ENCODE measurements at places on chromosomes 2 and 18.

DNA sequence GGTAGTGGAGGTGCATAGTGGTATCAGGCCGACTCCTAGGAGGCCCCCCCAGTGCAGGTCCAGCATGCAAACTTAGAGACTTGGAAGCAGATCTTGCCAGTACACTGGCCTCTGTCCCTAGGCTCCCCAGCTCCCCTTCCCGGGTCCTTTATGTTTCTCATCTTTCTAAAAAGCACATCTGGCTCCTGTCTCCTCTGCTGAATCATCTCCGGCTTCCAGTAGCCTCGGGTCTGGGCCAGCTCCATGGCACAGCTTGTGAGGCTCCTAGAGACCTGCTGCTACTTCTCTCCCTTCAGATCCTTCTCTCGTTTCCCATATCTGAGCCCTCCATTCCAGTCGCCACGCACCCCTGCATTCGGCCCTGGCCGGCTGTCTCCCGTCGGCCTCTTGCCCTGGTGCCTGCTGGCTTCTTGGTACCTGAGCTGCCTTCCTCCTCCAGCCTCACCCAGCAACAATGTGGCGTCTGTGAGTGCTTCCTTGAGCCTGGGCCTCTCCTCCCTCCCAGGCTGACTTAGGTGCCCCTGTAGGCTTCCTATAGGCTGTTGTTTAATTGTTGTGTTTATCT, 6.6 kb downstream of the TRAF3IP1 start:
- no peak for DNase-seq

GRCh38 chr18:76495435-76496193, 572 bp upstream of the ZNF516 start:
- no peak for DNase-seq

- DNase-seq: peak; percentile 98
Observed at GRCh38 chr2:74198461-74199274, at the start of gene MTHFD2. Gene MTHFD2, plus strand, starts transcription at chr2:74198615. Its CDS starts 27 bp downstream, at chr2:74198642.

GRCh38 chr2:157181234-157181633, 76.3 kb upstream of the GALNT5 start:
- no peak for DNase-seq

DNA sequence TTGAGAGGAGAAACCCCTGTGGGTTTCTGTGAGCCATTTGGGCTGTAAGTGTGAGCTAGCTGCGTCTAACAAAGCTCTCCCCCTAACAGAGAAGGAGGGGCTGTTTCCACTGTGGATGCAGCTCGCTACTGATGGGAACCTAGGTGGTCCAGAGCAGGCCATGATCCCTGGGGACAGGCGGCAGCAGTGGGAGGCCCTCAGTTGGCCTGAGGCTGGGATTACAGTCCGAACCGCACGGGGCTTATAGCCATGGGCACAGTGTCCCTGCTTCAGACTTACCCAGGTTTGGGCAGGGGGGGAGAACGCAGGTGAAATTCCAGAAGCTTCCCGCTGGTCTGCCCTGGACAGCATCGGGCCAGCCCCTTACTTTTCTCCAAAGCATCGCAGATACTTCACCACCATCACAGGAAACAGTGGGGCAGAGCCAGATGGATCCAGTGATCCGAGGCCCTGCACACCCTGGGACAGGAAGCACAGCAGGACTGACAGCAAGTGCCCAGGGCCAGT, 139.4 kb downstream of the SEPTIN10 start:
- DNase-seq: no peak

- no peak for DNase-seq
Observed at GRCh38 chr2:177763531-177764265, 308.9 kb downstream of the PDE11A start.

- DNase-seq: no peak
Observed at GRCh38 chr2:70226781-70227180, 21.6 kb downstream of the TIA1 start.

GRCh38 chr18:35406666-35407065, 29.5 kb upstream of the ZNF396 start:
- DNase-seq: no peak

- no peak for DNase-seq
Observed at GRCh38 chr2:100018341-100019193, 123.8 kb downstream of the AFF3 start.

- no peak for DNase-seq
Observed at GRCh38 chr18:8468191-8468590, 141.0 kb upstream of the RAB12 start.

GRCh38 chr2:189579585-189580186, 900 bp downstream of the SLC40A1 start:
- no peak for DNase-seq

GRCh38 chr2:163252199-163252598, 413.6 kb upstream of the KCNH7 start:
- DNase-seq: no peak

- DNase-seq: no peak
Observed at GRCh38 chr2:134662751-134663150, 56.0 kb downstream of the TMEM163 start.

GRCh38 chr18:35618696-35619095, 37.2 kb downstream of the GALNT1 start:
- no peak for DNase-seq

DNA sequence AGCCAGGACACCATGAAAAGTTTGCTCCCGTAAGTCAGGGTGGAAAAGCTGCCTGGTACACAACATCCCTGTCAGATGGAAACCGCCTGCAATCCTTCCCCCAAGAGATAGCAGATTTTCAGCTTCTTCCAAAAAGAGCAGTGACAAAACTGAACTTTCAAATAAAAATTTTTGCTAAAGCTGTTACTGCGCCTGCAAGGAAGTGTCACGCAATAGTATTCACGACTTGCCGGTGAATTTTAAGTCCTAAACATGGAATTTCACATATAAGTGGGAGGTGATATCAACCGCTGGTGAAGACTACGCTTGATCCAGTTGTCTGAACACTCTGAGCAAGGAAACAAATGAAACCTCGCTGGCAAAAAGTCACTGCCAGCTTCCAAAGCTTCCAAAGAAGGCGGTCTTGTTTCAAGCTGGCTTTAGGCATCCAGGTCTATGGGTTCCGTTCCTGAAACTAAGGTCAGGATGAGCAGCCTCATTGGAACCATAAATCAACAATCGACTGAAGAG, 2.8 kb downstream of the COL6A3 start:
- no peak for DNase-seq

- DNase-seq: no peak
Observed at GRCh38 chr2:168025487-168026202, 221.8 kb downstream of the STK39 start.

GRCh38 chr2:62740221-62740620, 34.7 kb downstream of the EHBP1 start:
- no peak for DNase-seq

- DNase-seq: no peak
Observed at GRCh38 chr2:238834982-238835381, 12.9 kb upstream of the TWIST2 start.

- no peak for DNase-seq
Observed at GRCh38 chr2:56348392-56349210, 164.8 kb downstream of the CCDC85A start.

DNA sequence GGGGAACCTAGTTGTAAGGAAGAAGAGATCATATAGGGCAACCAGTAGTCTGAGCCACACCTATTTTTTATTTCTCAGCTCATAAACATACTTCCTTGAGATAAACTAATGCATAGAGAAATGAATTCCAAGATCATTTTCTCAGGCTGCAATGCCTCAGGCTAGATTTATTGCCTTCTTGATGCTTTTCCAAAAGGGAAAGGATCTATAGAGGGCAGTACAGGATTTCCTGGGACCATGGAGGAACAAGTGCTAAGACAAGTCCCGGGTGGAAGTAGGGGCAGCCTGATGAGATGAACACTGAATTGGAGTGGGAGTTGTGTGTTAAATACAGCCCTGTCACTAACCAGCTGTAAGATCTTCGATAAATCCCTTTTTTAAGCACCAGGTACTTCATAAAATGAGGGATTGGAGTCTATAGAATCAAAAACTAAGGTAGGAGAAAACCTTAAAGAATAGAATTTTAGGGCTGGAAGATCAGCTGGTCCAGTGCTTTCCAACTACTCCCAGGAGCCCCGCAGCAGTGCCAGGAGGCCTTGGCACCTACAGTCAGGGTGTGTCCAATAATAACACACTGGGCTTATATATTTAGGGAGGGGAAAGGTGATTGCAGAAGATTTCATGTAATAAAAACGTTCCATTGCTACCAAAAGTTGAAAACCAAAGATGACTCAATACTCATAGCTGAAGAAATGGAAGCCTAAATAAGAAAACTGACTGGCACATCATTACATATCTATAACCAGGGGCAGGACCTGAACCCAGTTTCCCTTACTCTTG, 58.1 kb downstream of the SERTAD2 start:
- DNase-seq: peak; percentile 11

DNA sequence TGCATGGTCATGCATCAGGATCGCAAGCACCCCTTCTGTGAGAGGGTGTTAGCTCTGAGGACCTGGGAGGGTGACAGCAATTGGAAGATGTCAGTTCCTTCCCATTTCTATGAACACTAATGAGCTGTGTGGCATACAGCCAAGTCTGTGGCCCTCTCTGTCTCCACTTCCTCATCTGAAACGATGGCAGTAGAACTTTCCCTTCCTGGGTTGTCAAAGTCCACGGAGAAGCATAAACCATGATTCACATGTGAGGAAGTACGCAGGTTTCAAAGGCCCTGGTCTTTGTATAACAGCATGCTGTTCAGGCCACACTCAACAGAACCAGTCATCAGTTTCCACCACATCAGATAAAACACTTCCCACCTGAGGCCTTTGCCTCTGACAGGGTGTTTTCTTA, 167.4 kb upstream of the RAB6C start:
- no peak for DNase-seq

DNA sequence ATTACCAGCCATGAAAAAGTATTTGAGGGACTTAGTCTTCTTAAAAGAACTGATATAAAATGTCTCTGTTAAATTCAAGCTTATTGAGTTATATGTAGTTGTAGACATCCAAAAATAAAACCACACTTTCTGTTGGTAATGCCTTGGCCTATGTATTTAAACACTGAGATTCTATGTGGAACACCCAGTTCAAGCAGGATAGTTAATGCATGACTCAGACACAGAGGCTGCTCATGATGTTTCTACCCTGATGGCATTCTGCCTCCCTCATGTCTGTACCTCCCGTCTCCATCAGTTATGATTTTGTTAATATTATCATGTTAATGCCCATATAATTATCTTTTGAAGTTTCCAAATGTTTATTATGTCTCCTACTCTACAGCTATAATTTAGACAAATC, 164.5 kb downstream of the XIRP2 start:
- DNase-seq: no peak

GRCh38 chr2:67515056-67515455, 117.9 kb downstream of the ETAA1 start:
- DNase-seq: no peak

DNA sequence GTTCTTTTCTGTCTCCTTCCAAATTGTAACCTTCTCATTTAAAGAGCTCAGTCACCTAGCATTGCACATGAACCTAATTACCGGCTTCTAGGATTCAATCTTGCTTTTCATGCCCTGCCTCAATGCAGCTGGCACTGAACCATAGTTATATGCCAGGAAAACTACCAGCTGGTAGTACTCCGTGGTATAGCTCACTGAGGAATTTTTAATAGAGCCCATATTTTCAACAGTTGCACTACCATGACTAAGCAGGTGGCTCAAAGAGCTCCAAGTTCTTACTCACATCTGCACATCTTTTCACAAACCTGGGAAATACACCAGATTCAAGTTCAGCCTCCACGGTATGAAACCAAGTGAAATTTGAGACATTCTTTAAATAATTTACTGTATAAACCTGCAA, 363.5 kb downstream of the GRB14 start:
- DNase-seq: no peak

DNA sequence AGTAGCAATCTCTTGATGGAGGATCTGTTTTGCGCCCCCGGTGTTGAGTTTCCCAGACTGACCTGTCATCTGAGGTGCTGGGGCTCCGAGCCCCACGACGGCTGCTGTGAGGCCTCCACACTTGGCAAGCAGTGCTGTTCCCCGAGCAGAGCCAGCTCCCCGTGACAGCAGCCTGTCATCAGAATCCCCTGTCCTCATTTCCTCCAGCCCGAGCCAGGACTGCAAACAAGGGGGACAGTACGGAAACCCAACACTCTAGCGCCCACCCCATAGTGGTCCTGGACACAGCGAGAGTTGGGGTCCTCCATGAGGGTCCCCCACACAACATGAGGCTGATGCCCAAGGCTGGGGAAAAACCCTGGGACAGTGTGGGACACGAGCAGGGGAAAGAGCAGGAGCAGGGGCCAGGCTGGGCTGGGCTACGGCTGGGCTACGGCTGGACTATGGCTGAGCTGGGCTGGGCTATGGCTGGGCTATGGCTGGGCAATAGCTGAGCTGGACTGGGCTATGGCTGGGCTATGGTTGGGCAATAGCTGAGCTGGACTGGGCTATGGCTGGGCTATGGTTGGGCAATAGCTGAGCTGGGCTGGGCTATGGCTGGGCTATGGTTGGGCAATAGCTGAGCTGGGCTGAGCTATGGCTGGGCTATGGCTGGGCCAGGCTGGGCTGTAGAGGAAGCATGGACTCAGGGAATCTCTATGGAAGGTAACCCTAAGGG, 1.5 kb upstream of the KLHL30 start:
- DNase-seq: no peak

- no peak for DNase-seq
Observed at GRCh38 chr2:38692636-38693318, 26.9 kb downstream of the GALM start.

DNA sequence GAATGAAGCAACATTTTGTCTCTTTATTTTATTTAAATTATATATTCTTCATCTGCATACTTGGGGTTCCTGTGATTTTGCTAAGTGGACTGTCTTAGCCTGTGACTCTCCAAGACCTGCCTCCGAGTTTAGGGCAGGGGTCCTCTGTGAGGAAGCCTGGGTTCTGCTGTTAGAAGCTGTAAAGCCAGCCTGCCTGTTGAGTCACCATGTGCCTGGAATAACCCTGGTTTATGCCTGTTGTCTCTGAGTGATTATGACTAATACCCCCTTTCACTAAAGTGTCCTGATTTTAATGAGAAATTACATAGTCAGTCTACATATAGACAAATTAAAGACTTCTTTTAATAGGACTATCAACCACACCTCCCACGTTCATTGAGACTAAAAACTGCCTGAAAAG, 369.1 kb downstream of the ZNF521 start:
- no peak for DNase-seq

DNA sequence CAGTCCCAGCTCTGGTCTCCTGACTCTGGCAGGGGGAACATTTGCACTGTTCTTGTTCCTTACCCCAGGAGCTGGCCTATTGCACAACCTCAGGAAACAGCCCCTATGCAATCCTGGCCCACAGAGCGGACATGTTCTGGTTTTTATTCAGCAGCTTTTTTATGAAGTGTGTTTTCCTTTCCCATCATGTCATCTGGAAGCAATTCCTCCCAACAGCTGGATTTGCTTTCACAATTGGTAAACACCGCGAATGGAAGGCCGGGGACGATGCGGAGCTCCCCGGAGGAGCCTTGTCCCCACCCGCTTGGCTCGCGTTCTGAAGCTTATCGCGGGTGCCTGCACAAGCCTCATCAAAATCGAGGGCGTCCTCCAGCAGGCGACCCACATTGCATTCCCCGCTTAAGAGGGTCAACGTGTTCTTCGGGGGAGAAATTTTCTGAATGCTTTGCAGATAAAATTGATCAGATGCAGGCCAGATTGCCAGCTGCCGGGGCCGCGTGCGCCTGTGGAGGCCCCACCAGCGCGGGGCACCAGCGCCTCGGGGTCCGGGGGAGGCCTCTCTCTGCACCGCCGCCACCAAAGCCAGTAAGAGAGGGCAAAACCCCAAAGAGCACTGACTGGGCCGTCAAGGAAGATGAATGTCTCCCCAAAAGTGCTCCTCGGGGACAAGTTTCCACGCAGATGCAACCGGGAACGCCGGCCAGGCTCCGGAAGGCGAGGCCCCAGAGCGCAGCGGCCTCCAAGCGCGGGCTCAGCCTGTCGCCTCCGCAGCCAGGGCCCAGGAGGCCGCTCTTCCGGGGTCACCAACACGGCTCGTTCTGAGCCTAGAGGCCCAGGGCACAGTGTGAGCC, 60.3 kb upstream of the SP3 start:
- DNase-seq: no peak
